Stimulated activated CD4-positive, alpha-beta T cell treated with anti-CD3 and anti-CD28 coated beads, Interleukin-15, amount 100 ng/mL, for 1 hour (primary cell): ENCODE measurements at places on chromosomes 12 and 14.

DNA sequence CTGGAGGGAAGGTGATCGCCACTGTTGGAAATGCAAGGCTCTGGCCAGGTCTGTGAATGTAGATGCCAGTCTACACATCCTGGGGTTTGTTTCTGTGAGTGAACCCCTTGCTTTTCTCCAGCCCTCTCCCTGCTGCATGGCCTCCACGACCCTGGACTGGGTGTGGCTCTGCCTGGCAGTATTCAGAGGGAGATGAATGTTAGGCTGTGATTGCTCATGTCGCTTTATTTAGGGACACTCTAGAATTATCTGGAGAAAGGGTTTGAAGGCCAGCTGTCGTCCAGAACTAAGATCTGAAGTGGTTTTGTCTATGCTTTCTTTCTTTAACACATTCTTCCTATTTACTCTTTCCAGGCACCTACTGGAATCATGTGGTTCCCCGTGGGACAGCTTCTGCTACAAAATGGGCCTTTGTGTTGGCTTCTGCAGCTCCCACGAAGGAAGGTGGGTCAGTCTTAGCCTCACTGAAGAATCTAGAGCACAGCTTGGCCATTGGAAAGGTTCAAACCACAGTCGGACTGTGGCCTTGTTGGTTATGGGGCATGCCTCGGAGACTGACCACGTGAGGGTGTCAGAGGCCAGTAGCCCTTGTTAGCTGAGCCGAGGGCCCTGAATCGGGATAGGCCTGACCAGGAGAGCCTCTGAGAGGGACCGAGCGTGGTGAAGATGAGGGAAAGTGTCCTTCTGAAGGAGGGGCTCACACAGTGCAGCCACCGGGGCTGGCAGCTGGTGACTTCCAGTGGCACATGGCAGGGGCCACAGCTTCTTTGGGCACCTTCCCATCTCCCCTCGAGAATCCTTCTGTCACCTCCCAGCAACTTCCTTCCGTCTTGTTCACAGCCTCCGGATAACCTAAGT is 59.1 kb downstream of the ANKRD9 start:
- no peak for DNase-seq

- DNase-seq: no peak
These were observed 13.3 kb upstream of the RGS6 start for GRCh38 chr14:71918955-71919354.

GRCh38 chr12:3929875-3930615 is 56.8 kb upstream of the PARP11 start:
- no peak for DNase-seq

DNA sequence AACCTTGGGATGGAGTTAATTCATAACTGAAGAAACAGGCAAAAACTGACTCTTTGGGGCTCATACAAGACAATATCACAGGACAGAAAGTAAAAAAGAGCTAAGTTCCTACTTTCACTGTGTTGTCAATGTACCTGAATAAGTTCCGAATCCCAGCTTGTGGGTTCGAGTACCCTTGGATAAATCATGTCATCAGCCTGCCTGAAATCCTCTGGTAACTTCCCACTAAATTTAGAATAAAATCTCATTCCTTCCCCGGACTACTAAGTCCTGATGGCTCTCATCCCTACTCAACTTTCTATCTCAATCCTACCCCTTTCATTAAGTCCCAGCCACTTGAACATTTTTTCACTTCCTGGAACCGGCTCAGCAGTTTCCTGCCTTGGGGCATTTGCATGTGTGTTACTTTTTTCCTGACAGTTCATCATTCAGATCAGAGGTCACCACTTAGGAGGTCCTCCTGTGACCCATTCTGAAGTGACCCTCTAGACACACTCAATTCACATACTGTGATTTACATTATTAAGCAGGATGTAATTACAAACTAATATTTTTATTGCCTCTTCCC is 12.7 kb downstream of the ERP29 start:
- no peak for DNase-seq

- no peak for DNase-seq
These were observed 66.5 kb downstream of the TNFAIP2 start for GRCh38 chr14:103189481-103190470.

- no peak for DNase-seq
These were observed 191.5 kb upstream of the BTG1 start for GRCh38 chr12:92337128-92337527.

GRCh38 chr12:132872073-132872855 is 15.1 kb downstream of the CHFR start:
- DNase-seq: no peak

DNA sequence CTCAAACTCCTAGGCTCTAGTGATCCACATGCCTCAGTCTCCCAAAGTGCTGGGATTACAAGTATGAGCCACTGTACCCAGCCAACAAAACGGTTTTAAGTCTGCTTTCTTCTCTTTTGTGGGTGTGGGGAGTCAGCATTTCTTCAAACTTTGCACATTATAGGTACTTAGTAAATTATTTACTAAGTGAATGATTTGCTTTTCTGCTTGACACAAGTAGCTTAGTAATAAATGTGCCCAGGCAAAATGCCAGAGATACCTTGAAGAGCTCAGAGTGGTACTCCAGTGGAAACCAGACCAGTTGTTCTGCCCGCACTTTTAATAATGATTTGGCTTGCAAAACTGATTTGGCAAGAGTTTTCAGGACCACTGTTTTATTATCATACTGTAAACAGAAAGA is 15.0 kb downstream of the DEPDC4 start:
- DNase-seq: no peak

DNA sequence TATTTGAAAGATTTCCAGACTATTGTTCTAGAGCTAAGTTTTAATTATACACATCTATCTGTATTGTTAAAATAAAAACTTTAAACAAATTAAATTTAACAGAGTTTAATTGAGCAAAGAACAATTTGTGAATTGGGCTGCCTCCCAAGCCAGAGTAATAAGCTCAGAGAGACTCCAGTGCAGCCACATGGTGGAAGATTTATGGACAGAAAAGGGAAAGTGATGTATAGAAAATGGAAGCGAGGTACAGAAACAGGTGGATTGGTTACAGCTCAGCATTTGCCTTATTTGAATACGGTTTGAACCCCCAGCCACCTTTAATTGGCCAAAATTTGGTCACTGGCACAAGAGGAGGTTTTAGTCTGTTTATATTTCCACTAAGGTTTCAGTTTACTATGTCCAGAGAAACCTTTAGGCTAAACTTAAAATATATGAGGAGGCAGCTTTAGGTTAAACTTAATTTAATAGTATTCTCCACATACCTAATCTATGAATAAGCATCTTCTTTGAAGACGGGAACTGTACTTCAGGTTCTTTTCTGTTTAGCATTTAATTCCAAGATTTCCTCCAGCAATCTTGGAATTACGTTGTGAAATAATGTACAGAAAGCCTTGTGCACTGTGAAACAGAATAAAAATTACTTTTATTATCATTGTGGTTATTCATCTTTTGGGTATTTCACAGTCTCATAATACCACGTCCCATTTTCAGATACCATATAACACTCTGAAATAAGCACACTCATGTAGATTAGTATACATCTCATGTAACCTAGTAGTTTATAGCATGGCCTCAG is 19.4 kb downstream of the SRGAP1 start:
- no peak for DNase-seq

- DNase-seq: no peak
These were observed 36.2 kb downstream of the TMEM120B start for GRCh38 chr12:121748571-121749265.

- no peak for DNase-seq
These were observed 10.0 kb downstream of the RSRC2 start for GRCh38 chr12:122516544-122517361.

DNA sequence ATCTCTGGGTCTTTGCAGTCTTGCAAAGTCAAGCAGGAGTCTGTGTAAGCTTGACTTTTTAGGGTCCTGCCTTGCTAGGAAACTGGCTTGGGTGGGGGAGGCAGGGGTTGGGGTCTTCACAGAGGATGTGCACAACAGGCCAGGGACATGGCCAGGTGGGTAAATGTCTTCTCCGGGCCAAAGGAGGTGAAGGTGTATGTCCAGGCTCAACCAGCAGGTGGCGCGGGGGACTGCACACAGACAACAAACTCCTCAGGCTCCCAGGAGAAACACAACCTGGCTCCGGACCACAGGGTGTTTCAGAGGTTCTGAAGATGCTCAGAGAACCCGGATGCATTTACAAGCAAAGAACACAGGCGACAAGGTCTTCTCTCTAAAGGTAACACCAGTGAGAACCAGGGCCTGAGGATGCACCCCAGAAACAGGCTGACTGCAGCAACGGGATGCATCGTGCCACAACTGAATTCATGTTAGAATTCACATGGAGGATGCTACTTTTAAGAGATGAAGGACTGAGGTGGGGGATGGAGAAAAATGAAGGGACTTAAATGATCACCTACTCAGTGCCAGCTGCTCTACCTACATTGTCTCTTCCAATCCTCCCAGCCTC is 56.0 kb downstream of the PLEKHG3 start:
- DNase-seq: peak; percentile 22

DNA sequence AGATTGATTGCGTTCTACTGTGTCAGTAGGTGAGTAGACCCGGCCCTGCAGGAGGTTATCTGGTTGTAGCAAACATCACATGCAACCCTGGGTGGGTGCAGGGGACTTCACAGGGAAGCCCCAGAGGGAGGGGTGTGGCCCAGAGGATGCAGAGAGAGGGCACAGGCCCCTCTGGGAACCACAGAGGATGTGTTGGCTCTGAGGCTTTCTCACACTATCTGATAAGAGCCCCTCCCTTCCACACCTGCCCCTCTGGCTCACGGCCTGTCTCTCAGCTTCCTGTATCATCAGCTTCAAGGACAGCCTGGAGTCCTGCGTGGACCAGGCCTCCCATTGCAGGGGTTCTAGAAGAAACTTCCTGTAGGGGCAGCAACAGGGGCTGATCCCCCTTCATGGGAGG is 101.9 kb downstream of the RIN3 start:
- peak; percentile 44 for DNase-seq

- DNase-seq: no peak
These were observed 54.3 kb downstream of the CCDC85C start for GRCh38 chr14:99549684-99550083.

DNA sequence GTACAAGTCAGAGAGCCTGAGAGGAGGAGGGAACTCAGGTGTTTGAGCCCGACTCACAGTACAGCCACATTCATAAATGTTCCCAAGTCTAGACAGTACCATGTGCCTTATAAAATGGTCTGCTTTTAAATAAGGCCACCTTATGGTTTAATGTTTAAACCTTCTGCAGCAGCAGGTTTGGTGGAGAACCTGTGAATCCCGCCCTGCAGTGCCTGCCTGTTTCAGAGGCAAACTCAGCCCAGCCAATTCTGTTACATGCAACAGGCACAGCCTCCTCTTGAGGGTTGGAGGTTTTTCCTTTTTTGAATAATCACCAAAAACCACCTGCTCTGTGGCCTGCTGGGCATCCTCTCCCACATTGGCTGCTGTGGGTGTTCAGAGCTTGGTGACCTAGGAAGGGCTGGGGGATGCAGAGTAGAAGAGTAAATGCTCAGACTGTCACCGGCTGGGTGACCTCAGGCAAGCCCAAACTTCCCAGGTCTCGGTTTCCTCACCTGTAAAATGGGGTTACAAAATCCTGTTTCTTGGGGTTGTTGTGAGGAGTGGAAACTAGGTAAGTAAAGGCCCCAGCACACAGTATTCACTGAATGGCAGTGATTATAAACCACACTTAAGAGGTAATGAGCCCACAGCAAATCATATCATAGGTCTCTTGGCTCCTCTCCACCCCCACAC is 28.0 kb downstream of the NUAK1 start:
- DNase-seq: no peak

DNA sequence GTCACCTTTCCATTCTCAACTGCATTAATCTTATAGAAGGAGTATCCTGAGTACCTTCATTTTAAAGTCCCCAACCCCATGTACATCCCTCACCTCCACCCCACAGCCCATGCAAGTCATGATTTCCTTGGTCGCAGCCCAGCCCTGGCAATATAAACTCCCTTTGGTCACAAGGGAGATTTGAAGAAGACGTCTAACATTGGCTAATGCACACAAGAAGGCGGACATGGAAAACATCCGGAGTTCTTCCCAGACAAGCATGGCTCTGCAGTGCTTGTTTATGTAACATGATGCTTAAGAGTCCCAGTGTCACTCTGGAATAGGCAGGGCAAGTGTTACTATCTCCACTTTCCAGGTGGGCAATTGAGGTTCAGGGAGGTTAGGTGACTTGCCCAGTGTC is 277.6 kb downstream of the DPF3 start:
- DNase-seq: no peak

DNA sequence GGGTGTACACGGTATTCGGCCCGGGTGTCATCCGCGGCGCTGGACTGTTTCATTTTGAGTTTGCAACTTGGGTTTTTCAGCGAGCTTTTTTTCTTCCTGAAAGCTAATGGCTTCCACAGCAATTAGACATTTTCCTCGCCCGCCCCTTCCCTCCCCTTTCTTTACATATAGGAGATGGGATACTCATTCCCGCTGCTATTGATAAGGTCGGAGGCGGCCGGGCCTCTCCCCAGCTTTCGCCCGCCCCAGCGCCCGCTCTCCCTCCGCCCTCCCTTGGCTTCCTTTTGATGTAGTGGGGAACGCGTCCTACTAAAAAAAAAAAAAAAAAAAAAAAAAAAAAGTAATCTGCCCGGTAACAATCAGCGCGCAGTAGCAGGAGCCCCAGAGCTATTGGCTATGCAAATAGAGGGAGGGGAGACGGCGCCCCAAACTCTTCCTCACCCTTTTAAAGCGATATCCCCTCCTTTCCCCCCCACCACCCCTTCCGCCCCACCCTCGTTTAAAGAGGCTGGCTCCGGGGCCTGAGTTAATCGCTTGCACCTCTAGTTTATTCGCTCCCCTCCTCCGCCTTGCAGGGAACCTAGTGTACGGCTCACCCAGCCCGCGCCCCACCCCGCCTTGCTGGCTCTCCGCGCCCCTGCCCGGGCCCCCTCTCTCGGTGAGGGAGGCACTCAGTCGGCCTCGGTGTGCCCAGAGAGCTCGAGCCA is 1.7 kb upstream of the CCND2 start:
- peak; percentile 80 for DNase-seq

- DNase-seq: no peak
These were observed 58.9 kb downstream of the DDX51 start for GRCh38 chr12:132085291-132085635.

- no peak for DNase-seq
These were observed 114.8 kb upstream of the FOXN3 start for GRCh38 chr14:89531661-89532335.

- DNase-seq: no peak
These were observed 60.0 kb downstream of the TMTC2 start for GRCh38 chr12:82746668-82747067.

- DNase-seq: no peak
These were observed 548.6 kb downstream of the SLC16A7 start for GRCh38 chr12:60144395-60144794.

DNA sequence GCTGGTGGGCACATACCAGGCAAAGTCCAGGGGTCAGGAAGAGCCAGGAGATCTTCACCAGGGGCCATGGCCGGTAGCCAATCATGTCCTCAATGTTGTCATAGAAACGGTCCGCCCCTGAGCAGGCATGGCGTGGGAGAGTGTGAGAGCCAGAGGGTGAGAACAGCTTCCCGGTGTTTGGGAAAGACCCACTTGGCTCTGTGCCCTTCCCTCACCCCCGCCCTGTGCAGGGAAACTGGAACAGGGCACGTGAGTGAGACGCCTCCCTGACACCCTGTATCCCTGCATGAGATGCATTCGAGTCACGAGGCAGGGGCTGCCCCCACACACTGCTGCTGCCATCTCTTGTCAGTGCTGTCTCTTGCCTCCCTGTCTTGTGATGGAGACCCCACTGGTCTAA is 20.7 kb downstream of the SLC6A12 start:
- DNase-seq: no peak
